CD4-positive, alpha-beta T cell treated with Interleukin-4 for 1 hour (primary cell): ENCODE measurements at places on chromosomes 4 and X.

DNA sequence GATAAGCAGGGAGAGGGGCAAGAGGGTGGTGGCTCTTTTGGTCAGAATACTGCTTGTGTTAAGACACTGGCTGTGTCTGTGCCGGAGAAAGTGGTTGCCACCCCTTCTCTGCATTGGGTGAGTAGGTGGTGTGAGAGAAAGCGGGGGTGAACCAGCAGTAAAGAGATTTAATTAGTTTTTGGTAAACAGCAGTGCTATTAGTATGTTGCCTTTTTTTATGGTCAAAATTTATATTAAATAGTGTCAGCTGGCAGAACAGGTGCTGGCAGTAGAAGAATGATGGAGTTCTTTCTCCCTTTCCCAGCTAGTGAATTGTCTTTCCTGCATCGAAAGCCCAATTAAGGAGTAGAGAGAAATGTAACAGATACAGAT is 181.6 kb downstream of the LARP7 start:
- DNase-seq = no peak

DNA sequence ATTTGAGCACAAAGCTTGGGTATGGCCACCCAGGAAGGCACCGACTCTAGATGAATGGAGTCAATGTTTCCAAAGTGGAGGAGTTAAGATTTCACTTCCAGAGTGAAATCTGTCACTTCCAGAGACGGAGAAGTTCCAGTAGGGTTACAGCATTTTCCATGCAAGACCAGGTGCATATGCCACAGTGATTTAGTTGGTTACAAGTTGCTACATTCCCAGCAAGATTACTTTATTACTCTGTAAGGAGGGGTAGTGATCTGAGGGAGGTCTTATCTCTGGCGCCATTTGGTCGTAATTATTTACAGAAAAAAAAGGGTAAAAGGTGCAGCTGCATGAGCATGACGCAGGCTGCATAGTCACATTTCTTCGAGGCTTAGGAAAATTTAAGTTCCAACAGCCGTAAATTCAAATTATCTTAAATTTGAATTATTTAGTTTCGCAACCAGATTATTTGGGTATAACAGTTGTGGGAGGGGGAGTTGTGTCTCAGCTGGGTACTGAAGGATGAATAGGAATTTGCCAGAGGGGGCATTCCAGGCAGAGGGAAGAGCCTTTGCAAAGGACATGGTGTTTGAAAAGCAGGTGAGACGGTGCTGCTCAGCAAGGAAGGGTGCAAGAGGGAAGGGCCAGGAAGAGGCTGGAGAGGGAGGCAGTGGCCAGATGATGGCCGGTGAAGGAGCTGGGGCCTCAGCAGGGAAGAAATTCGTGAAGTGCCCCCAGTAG is 17.4 kb upstream of the AFAP1 start:
- DNase-seq = no peak

GRCh38 chr4:105594099-105595010 is 41.9 kb downstream of the ARHGEF38 start:
- DNase-seq = no peak

GRCh38 chr4:4412641-4413372 is 25.9 kb downstream of the NSG1 start:
- DNase-seq = no peak

- DNase-seq = no peak
Observed at GRCh38 chr4:114384629-114385028, 214.0 kb upstream of the UGT8 start.

- DNase-seq = no peak
Observed at GRCh38 chr4:105227054-105227453, 80.4 kb downstream of the TET2 start.

DNA sequence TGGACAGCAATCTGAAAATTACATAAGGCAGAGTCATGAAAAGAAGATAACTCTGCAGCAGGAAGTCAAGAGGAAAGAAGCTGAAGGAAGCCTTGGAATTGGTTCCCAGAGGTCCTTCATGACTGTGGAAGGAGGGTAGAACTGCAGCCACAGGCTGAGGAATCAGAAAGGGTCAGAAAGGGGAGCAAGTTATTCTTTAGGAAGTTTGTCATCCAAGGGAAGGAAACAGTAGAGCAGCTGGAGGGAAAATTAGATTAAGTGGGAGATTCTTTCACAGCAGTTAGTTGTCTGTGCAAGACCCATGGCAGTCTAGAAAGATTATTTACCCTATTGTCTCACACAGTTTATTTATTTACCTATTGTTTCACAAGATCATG is 9.3 kb upstream of the ADH1C start:
- no peak for DNase-seq

- DNase-seq = no peak
Observed at GRCh38 chr4:100113096-100113495, 77.2 kb downstream of the DDIT4L start.

DNA sequence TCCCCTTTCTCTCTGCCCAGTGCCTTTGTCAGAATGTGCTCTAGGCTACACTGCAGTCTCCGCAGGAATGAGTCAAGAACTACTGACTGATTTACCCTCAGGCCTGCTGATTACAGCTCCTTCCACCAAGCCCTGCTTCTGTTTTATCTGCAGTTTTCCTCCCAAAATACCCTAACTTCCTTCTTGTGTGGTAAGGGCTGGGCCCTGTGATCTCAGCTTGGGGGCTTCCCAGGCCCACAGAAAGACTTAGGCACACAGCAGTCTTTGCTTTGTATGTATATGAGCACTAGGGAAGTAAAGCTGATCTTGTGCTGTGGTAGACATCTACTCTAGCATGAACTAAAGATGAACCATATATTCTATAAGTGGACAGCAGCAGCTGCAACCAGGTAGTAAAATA is 18.8 kb downstream of the PAK3 start:
- no peak for DNase-seq

GRCh38 chr4:69485130-69485529 is 10.6 kb downstream of the UGT2B4 start:
- no peak for DNase-seq

GRCh38 chr4:7066493-7066892 is 1.4 kb downstream of the GRPEL1 start:
- no peak for DNase-seq

DNA sequence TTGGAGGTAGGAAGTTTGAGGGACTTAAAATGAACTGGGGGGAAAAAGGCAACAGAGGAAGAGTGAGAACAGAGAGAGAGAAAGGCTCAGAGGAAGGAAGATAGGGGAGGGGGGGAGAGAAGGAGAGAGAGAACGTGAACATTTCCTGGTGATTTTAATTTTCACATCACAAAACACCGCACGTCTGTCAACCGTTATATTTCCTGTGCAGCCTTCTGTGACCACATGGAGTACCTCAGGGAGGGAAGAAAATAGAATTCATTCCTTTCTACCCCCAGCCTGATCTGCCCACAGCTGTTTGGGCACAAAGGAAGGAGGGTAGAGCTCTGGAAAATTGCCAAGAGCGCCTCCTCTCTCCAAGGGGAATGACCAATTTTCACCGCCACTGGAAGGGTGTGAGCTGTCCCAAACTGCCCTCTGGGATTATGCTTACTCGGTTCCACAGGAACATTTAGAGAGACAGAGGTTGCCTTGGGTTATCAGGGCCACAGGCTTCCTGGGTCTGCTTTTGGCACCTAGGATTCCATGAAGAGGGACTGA is 135.7 kb upstream of the MAMLD1 start:
- no peak for DNase-seq

DNA sequence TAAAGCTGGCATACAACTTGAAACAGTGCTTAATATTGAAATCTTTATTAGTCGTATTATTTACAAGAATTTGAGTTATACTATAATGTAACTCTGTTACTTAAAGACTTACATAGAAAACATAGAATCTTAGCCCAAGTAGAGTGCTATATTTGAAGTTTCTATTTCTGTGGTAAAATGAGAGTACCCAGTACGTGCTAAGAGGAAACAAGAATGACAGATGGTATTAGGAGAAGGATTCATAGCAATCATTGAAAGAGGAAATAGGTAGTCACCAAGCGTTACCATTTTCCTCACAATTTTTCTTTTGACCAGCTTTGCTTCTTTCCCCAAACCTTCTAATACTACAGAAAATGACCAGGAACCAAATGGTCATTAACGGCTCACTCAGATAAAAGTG is 412.1 kb upstream of the GRIA3 start:
- DNase-seq = no peak

- DNase-seq = no peak
Observed at GRCh38 chr4:182643801-182644682, 273.1 kb downstream of the DCTD start.

- DNase-seq = no peak
Observed at GRCh38 chrX:24377911-24378468, 17.6 kb downstream of the SUPT20HL1 start.

GRCh38 chr4:139950568-139950967 is 203.4 kb downstream of the MAML3 start:
- no peak for DNase-seq

DNA sequence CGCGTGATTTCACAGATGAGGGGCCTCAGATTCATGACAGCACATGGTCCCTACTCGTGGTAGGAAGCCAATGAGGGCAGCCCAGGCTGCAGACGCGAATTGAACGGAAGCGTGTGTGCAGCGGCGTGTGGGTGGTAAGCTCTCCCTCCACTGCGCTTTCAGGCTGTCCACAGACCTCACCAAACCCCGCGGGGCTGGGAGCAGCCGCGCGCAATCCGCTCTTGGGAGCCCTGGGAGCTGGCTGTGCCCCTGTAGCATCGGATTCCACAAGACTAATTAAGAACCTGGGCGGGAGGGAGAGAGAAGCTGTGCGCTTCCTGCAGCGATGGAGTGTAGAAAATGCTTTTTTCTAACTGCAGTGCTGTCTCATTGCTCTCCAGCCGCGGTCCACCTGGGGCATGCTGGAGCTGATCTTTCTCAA is 134.9 kb downstream of the STOX2 start:
- DNase-seq = no peak

GRCh38 chr4:95998311-95998710 is 158.4 kb downstream of the PDHA2 start:
- DNase-seq = no peak

- DNase-seq = no peak
Observed at GRCh38 chrX:30679369-30679768, 26.1 kb downstream of the GK start.

- no peak for DNase-seq
Observed at GRCh38 chr4:8461086-8461485, 20.5 kb downstream of the TRMT44 start.

- DNase-seq = no peak
Observed at GRCh38 chr4:139184129-139184528, 7.1 kb upstream of the ELF2 start.

DNA sequence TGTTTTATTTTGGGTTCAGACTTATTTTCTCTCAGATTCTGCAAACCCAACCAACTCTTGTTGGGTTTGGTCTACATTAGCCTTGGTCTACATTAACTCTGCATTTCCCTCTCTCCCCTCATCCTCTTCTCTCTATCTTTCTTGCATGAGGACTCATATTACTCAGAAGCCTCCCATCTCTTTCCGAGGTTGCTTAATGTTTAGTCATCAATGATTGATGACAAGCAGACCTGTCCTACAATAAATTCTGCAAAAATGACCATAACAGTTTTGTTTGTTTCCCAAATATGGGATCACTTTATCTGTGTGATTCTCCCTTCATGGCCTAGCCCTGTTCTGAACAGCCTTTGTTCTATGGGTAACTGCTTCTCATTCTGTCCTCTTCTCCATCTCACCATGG is 75.2 kb downstream of the GABRB1 start:
- DNase-seq = no peak

GRCh38 chr4:38621028-38621684 is 42.8 kb upstream of the KLF3 start:
- DNase-seq = no peak

DNA sequence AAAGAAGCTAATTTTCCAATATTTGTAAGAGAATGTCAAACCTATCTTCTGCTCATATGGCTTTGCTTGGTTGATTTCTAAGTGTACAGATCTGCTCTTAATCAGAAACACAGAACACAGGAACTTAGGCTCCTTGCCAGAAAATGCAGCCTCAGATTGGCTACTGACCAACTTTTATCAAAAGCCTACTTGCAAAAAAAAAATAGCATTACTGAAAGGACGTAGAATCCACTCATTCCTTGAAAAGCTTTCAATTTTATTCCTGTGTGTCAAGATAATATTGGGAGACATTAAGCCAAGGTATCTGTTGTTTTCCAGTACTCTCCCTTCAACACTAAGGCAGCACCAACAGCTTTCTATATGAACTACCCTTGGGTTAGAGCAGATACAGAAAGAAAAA is 127.6 kb upstream of the INTU start:
- no peak for DNase-seq

- DNase-seq = no peak
Observed at GRCh38 chrX:97682991-97683840, 799.5 kb downstream of the RPA4 start.

DNA sequence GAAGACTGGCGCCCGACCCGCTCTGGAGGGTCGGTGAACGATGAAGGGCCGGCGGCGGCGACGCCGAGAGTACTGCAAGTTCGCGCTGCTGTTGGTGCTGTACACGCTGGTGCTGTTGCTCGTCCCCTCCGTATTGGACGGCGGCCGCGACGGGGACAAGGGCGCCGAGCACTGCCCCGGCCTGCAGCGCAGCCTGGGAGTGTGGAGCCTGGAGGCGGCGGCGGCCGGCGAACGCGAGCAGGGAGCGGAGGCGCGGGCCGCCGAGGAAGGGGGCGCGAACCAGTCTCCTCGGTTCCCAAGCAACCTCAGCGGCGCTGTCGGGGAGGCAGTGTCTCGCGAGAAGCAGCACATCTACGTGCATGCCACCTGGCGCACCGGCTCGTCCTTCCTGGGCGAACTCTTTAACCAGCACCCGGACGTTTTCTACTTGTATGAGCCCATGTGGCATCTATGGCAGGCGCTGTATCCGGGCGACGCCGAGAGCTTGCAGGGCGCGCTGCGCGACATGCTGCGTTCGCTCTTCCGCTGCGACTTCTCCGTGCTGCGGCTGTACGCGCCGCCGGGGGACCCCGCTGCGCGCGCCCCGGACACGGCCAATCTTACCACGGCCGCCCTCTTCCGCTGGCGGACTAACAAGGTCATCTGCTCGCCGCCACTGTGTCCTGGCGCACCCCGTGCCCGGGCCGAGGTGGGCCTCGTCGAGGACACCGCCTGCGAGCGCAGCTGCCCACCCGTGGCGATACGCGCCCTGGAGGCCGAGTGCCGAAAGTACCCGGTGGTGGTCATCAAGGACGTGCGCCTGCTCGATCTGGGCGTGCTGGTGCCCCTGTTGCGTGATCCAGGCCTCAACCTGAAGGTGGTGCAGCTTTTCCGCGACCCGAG is 568 bp downstream of the CHST7 start:
- DNase-seq = peak; percentile 74
